HuH-7.5 (cell line): ENCODE measurements at places on chromosomes 6 and 20.

DNA sequence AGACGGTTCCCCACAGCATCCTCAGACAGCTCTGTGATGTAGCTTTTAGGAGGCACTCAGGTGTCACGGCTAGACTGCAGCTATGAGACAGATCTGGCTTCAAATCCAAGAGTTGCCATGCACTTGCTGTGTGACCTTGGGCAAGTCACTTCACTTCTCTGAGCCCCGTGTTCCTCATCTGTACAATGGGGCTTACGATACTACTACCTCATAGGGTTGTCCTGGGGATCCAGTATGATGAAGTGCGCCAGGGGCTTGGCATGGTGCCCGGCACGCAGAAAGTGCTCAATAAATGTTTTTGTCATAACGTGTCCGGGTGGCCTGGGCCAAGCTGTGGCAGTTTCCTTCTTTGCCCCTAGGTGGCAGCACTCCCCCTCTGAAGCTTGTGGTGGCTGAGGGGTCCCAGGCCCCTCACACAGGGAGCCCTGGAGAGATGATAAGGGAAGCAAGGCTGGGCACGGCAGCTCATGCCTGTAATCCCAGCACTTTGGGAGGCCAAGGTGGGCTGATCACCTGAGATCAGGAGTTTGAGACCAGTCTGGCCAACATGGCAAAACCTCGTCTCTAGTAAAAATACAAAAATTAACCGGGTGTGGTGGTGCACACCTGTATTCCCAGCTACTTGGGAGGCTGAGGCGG lies 19.1 kb upstream of the CHMP4B start:
- peak; percentile 69 for DNase-seq

DNA sequence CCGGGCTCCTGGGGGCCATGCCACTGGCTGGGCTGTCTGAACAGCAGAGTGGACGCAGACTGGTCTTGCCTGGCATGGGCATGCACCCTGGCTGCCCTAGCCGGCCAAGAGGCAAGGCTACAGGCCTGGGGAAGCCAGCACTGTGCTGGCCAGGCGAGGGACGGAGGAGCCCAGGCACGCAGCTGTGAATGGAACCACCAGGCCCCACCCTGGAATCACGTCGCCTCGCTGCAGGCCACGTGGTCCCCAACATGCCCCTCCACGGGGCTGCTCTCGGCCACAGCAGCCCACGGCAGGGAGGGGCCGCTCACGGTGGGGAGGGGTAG lies 4.0 kb downstream of the UCKL1 start:
- no peak for DNase-seq

GRCh38 chr20:24616258-24617079 lies 147.0 kb downstream of the SYNDIG1 start:
- DNase-seq: no peak

- no peak for DNase-seq
Measured at GRCh38 chr6:155120034-155120433, 124.9 kb downstream of the TIAM2 start.

DNA sequence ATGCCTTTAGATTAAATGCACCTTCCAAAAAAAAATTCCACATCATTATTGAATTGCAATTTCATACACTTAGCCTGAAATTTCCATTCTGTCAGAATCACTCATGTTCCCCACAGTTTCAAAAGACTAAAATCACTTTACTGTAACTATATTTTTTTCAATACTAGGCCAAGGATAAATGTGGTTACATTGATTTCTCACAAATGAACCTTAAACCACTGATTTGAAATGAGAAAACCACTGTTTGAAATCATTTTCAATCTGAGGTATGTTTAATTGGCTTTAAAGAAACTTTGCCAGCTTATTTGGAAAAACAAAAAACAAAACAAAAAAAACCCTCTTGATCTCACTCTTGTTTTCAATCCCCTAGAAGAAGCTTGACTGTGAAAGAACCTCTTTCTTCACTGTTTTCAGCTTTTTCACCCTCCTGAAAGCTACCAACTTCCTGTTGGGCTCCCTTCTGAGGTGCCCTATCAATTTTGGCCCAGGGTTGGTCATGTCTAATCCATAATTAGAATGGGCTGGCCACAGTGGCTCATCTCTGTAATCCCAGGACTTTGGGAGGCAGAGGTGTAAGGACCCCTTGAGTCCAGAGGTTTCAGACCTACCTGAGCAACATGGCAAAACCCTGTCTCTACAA lies 242.5 kb downstream of the ADGRG6 start:
- no peak for DNase-seq

DNA sequence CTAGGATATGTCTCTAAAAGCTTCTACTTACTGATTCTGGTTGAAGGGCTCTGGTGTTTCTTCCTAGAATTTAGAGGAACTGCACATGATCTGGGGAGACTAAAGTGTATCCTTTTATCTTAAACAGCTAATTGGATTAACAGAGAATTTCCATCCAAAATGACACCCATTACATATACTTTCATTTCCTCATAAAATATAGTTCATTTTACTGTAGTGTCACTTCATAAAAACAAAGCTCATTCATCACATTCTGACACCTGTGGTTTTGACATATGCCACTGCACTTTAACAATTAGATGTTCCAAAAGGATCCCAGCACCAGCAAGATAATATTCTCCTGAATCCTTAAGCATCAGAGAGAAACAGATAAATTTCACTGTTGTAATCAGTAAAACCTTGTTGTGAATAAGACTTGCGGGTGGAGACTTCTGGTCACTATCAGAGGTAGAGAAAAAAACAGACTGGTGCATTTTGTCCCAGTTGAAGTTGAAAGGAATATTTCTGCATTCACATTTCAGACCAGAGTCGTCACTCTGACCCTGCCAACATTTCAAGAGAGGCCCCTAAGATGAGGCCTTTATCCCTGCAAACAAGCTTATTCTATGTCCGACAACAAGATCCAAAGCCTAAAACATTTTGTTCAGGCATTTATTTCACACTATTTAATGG lies 175.3 kb upstream of the BMP5 start:
- no peak for DNase-seq

DNA sequence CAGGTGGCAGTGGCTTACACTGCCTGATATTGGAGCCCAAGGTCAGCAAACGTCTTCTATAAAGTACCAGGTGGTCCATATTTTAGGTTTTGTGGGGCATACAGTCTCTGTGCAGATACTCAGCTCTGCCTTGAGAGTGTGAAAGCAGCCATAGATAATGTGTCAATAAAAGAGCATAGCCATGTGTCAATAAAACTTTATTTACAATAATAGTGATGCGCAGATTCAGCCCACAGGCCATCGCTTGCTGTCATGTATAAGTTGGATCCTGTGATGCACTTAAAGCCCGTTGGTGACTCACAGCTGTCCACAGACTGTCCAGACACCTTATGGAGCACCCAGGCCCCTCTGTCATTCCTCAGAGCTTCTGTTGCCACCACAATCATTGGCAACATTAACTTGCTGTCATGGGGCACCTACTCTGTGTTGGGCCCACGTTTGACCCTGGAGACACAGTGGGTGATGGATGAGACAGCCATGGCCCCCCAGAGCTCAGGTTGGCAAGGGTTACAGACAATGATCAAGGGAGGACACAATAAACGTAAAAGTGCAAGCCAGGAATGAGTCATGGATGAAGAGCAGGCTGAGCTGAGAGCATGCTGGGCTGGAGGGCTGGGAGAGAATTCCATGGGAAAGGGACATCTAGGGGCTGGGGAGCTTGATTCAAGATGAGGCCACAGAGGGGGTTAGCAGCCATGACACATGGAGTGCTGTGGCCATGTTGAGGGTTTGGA lies 173.6 kb downstream of the TAF4 start:
- no peak for DNase-seq

- DNase-seq: no peak
Measured at GRCh38 chr6:37922563-37922962, 103.0 kb downstream of the ZFAND3 start.

GRCh38 chr6:22980446-22980845 lies 411.1 kb downstream of the HDGFL1 start:
- no peak for DNase-seq

- DNase-seq: no peak
Measured at GRCh38 chr6:122008101-122008999, 391.1 kb upstream of the HSF2 start.

DNA sequence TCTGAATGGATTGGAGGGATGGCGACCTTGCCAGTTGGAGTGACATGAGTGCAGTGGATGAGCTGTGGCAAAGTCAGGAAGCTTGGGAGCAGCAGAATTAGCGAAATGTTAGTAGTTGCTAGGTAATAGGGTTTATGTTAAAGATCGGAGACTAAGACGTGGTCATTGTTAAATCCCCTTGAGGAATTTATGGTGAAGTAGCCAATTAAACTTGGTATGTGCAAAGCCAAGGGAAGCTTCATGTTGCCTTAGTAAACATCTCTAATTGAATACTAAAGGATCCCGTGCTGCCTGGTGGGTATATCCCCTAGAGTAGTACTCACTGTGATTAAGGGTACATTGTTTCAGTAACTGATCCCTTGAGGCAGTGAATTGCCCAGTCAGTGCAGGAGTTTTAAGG lies 106.0 kb downstream of the PRIM2 start:
- no peak for DNase-seq

DNA sequence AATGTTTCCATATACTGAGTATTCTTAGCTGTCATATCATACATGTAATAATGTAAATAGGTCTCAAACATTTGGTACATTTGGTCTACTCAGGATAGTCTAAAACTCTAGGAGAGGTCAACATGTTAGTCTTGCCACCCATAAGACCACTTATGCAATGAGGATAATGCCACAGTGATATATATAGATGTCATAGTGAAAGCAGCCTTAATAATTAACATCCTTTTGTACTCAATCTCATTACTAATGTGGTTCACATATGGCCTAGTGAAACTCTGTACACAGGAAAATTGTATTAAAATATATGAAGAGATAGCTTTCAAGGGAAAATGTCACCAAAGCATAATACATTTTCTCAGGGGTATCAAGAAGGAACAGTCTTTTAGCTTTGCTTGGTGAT lies 577.9 kb downstream of the TFAP2B start:
- no peak for DNase-seq

- no peak for DNase-seq
Measured at GRCh38 chr20:818001-818664, 15.4 kb upstream of the FAM110A start.

- DNase-seq: no peak
Measured at GRCh38 chr20:16714242-16714641, 15.6 kb upstream of the SNRPB2 start.

GRCh38 chr6:142820338-142821051 lies 124.5 kb downstream of the HIVEP2 start:
- DNase-seq: no peak

GRCh38 chr6:45915780-45916468 lies 99.7 kb downstream of the CLIC5 start:
- no peak for DNase-seq

DNA sequence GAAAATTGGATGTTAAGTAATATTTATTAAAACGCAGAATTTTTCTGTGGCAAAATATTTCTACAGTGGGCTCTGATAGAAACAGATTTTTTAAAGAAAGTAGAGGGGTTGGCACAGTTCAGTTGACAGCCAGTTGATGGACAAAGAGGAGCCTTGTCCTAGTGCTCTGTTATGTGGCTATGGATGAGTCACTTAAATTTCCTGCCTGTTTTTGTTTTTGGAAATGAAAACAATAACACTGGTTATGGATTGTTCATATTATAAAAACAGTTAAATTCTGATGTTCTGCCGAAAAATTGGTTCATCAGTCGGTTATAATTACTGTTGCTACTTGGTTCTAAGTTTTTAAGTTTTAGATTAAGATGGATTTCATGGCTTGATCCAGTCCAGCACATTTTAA lies 42.8 kb downstream of the MYO6 start:
- no peak for DNase-seq

- DNase-seq: no peak
Measured at GRCh38 chr6:128696691-128697689, 176.6 kb upstream of the PTPRK start.

GRCh38 chr6:31243508-31243907 lies 28.4 kb downstream of the HLA-C start:
- no peak for DNase-seq

DNA sequence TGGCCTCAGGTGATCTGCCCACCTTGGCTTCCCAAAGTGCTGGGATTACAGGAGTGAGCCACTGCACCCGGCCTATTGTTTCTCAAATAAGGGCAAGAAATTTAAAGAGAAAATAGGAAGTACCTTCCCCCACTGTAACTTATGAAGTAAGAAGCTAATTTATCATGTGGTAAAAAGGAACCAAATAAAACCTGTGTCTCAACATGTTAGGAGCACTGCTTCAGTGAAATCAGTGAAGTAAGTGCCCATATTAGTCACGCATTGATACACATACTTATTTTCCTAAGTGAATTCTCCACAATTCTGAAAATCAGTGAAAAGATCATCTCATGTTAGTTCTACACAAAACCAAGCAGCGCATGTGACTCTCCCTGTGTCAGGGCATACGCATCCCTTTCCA lies 14.2 kb upstream of the LPA start:
- no peak for DNase-seq

DNA sequence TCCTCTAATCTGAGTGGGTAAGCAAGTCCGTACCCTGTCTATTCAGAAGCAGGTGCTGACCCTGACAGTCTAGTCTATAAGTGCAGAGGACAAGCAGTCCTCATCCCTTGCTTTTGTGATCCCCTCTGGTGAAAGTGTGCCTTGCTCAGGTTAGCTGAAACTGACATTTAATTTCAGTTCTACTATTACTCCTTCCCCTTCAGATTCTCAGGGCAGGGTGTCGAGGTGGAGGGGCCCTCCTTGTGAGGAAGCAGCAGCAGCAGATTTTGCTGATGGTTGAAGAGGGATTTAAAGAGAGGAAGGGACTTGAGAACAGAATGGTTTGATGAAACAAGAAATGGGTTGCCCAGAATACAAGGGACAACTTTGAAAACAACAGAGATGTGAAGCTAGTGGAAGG lies 309.3 kb downstream of the CLIC5 start:
- no peak for DNase-seq

DNA sequence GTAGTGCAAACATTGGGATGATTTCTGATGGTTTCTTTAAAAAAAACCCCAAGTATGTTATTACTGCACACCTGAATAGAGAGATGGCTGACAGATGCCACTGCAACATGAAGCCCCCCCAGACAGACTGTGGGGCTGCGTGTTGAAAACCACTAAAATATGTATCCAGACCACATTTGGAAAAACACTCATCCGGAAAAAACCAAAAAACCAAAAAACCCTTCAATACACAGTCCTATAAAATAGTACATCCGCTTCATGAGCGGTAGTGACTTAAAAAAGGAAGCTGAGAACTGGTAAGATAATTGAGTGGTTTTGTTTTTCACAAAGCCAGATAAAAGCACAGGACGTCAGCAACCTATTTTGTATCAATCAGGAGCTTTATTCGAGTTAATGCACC lies 47.1 kb upstream of the EDN3 start:
- no peak for DNase-seq
